ENCODE measurements at places on chromosomes 5 and 9.
A peak's percentile ranks its signal among the peaks of the same experiment; 100 is the strongest.

DNA sequence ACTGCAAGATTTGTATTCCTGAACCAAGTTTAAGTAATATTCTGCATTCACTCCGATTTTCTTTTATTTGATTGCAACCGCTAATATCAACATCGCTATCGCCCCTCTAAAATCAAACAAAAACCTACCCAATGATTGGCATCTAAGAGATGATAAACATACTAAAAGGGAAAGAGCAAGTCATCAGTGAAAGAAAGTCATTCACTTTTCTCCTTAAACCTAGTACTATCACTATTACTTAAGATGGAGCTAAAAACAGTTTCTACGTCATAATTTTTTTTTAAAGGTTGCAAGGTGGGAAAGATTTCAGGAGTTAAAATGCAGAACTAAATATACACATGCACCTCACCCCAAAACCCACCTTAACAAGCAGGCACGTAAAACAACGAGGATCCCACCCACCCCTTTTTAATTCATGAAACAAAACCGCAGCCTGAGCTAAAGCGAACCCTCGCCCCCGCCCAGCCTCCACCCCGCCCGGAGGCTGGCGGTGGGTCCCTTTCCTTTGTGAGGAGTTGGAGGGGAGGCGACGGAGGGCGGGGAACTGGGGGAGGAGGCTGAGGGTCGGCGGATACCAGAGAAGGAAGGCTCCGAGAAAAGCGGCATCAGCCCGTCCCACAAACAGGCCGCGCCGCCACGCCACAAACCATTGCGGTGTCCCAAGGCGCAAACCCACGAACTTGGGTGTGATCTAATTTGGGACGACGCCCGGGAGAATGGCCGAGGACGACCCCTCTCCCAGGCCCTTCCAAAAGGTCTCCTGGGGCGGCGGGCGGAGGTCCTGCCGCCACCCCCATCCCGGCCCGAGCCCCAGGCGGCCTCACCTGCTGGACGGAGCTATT, 861 bp downstream of the UBQLN1 start:
- peak; percentile 77 for DNase-seq

GRCh38 chr9:136714096-136714892, 1.9 kb downstream of the DIPK1B start:
- no peak for DNase-seq

DNA sequence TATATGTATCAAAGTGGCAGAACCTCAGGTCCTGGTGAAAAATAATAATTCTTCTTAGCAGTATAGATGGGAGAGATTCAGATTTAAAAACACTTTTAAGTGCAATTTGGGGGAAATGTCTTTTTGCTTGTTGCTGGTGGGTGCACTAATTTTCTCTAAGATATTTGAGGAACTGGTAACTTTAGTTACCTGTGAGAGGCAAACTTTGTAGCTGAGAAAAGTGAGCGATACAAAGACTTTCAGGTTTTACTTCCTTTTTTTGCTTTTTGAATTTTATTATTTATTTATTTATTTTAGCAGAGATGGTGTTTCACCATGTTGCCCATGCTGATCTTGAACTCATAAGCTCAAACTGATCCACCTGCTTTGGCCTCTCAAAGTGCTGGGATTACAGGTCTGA, 303.1 kb upstream of the PTGER4 start:
- DNase-seq, result no peak

DNA sequence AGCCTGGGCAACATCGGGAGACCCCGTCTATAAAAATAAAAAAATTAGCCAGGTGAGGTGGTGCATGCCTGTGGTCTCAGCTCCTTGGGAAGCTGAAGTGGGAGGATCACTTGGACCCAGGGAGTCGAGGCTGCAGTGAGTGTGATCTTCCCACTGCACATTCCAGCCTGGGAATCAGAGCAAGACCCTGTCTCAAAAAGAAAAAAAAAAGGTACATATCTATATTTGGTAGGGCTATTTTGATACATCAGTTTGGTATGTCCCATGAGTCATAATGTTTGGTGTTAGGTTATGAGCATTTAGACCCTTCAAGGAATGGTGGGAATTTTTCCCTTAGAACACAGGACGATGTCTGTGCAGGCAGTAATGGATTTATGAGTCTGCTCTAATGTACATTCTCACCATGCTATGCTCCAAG, 55.3 kb upstream of the POU4F3 start:
- no peak for DNase-seq

DNA sequence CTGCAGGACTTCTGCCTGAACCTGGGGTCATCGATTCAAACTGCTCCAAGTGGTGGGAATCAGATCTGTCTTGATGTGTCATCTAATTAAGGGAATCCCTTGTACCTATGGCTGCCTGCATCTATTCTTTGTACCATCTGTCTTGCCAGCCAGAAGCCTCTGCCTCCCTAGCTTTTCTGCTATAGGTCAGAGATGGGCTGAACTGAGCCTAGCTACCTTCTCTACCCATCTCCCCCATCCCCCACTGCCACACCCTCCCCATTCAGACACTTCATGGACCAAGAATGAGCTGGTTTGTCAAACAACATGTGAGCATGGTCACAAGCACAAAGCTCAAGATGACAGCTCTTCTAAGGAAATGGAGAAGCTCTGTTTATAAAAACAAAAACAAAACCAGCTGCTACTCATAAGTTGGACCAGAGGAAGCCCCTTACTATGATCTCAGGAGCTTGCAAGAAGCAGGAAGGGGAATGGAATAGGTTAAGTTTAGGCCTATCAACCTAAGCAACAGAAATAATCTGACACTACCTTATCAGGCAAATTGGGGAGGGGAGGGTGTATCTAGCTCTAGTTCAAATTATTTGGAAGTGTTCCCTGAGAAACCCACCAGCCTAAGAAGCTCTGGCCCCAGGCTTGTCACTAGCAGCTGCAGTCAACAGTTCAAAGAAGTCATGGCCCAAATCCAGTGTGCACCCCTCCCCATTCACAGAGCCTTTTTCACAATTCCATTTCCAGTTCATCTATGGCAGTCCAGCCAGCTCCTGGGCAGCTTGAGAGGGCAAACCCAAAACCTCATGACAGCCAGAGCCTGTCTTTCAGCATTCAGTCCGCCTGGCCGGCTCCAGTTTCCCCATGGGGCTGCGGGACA, 29.9 kb downstream of the SKP1 start:
- no peak for DNase-seq

GRCh38 chr9:83598487-83598886, 24.5 kb upstream of the IDNK start:
- DNase-seq, result no peak

- no peak for DNase-seq
Observed at GRCh38 chr5:14959399-14960119, 88.0 kb upstream of the ANKH start.

- DNase-seq, result no peak
Observed at GRCh38 chr5:169988947-169989346, 8.7 kb upstream of the INSYN2B start.

DNA sequence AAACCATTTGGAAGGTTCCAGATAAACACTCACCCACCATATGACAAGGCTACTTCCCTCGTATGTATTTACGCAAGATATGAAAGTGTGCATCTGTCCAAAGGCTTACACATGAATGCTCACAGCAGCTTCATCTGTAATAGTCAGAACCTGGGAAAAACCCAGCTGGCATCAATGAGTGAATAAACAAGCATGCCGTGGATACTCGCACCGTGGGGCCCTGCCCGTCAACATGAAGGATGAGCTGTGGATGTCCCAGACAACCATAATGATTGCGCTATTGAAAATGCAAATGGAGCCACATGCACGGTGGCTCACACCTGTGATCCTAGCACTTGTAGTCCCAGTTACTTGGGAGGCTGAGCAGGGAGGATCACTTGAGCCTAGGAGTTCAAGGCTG, 60.6 kb upstream of the FCN1 start:
- DNase-seq, result no peak

DNA sequence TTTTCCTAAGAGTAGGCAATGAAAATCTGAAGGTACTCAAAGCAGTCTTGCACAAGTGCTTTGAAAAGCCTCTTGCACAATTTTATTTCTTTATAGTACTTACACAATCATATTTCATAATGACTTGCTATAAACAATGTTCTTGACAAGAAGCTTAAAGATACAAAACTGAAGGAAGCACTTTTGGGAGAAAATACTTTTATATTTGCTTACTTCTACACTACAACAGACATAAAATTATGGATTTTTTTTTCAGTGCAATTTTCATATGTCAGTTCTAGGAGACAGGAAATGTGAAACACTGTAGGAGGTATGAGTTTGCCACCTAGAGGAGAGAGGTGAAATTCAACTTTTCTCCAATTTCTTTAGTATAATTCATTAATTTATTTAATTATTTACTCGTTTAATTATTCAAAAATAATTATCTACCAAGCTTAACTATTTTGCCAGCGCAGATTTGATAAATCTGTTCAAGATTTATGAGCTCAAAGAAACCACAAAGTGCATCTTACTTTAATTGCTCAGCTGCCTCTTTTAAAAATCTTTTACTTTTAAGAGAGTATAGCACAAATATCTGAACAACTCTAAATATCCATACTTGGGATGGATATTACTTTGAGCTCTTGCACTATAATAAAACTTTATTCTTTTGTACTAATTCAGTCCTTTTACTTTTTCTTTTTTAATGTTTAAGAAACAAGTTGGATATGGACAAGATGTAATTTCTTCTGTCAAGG, 29.0 kb upstream of the CDKN2B start:
- no peak for DNase-seq

DNA sequence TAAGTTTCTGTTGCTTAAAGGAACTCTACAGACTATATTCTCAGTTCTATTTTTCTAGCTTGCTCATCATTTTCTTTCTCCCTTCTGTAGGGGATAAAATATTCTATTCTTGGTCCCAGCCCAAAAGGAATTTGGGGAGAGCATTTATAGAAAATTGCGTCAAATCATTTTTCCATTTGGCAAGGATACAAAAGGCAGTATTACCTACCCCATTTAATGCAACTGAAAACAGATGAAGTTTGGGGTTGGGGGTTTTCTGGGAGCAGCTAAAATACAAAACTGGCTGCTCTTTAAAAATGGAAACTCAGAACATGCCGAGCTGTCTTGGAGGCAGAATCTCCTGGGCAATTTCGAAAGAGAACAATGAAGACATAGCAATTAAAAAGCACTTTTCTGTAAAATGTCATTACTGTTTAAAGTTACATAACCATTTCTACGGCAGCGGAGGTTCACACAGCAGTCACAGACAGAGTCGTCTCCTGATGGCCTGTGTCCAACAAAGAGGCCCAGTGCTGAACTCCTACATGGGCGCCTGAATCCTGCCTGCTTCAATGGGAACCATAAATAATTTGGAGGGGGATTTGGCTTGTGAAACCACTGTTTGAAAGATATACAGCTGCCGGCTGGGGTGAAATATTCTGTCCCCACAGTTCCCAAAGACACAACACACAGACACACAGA, 152.4 kb downstream of the BRINP1 start:
- no peak for DNase-seq

DNA sequence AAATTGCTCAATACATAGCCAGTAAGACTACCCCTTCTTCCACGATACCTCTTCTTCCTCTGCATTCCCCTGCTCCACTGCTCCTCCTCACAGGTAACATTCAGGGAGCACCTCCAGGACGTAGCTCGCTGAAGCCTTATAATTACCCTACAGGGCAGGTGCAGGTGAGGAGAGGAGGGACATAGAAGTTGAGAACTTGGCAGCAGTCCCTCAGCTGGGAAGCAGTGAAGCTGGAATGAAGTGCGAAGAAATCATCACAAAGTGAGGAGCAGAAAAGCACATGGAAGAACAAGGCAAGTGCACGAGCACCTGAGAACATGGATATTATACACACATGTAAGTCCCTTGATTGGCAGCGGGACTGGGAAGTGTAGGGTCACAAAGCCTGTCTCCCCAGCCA, 118.2 kb downstream of the HSD17B3 start:
- DNase-seq, result no peak

DNA sequence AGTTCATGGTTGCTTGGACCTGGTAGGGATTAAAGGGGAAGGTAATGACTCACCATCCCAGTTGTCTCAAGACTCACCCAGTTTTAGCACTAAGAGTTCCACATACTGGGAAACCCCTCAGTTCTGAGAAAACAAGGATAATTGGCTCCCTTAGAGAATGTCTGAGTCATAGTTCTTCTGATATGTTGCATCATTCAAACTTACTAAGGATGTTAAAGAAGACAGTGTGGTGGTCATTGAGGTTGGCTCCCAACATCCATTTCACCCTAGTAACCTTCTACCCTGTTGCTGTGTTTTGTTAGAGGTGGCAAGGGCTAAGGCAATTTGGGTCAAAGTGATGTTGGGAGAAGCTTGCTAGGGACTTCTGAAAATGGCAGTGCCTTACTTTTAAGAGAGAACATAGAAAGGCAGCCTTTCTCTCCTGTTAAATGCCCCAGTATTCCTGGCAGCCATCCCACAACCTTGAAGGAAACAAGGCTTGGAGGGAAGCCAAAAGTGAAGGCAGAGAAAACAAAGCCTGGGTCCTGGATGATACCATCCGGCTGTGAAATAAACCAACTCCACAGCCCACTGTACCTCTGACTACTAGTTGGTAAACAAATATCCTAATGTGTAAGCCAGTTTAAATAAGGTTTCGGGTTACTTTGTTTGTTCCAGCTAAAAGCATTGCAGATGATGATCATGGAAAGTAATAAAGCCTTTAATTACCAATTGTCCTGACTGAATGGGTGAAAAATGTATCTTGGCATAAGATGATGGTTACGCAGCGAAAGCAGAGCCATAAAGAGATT, 80.4 kb upstream of the ADAMTSL1 start:
- DNase-seq, result no peak

- DNase-seq, result no peak
Observed at GRCh38 chr5:36900283-36900682, 23.7 kb downstream of the NIPBL start.

GRCh38 chr5:169273451-169273850, 27.5 kb downstream of the SLIT3 start:
- no peak for DNase-seq

- DNase-seq, result no peak
Observed at GRCh38 chr5:138148811-138149210, 9.6 kb upstream of the NME5 start.

DNA sequence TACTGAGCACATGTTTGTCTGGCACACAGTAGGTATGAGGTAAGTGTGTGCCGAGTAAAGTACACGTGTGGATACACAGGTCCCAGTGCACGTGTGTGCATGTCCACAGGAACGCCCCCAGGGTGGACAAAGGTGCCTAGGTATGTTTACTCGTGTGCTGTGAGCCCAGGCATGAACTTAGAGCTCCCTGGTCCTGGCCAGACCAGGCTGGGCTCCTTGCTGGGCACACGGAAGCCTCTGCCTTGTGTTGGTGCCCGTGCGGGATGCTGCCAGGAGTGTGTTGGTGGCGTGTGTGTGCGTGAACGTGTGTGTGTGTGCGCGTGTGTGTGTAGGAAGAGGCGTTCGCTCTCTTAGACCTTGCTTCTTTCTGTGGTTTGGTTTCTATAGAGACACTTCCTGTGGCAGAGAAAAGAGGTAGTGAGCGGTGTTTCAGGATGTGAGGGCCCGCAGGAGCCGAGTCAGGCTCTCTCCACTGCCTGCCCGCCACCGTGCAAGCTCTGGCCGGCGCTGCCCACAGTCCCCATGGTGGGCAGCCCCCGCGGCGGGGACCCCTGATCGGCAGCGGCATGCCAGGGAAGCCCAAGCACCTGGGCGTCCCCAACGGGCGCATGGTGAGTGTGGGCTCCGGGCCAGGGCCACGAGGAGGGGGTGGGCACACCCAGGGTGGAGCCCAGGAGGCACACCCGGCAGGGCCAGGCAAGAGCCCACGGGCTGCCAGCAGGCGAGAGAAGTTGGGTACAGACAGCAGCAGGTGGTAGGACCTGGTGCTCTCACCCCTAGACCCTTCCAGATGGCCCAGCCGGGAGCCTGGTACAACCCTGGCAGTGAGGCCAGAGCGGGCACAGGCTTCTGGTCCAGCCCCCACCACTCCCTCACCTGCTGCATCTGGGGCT, at the start of gene RGS14:
Gene RGS14, plus strand, starts transcription at position 466 of the 893 bp plus-strand sequence. Its CDS starts 101 bp downstream, at position 567.
- DNase-seq, result peak; percentile 66
